Uterus (tissue), 4 donors: ENCODE measurements at places on chromosomes 7 and 10. TPM values are rescaled to one million over a fixed set of nuclear protein-coding genes. Genes with fewer than 3 reads are reported as not detected.
A peak's percentile ranks its signal among the peaks of the same experiment; 100 is the strongest.

GRCh38 chr10:110994406-110995086, 75.1 kb downstream of the SHOC2 start:
- no peaks in the 10 kb centered on the region for H3K36me3 ChIP-seq
- no peaks in the 10 kb centered on the region for H3K4me1 ChIP-seq
- H3K27me3 ChIP-seq: no peaks in the 10 kb centered on the region

DNA sequence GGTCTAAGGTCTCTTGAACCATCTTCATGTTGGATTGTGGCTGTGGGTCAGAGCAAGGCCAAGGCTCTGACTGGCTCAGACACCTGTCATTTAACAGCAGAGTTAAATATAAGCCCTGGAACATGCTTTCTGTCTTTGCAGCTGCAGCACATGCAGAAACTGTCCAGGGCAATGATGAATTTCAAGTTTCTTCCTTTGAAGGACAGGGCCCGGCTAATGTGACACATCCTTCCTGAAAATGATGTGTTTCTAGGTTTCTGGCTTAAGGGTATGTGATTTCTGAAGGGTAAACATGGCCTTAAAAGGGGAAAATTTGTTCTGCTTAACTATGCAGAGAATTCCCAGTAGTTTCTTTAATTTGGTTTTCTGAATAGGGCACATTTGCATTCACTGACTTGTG, 34.0 kb upstream of the SLC35B4 start:
- no peak overlapping the region for H3K4me3 ChIP-seq
- no peaks in the 10 kb centered on the region for H3K4me1 ChIP-seq
- H3K27ac ChIP-seq: no peak overlapping the region
- no peak for DNase-seq
- no peaks in the 10 kb centered on the region for H3K27me3 ChIP-seq

- H3K4me3 ChIP-seq: no peak overlapping the region
- H3K27ac ChIP-seq: no peak overlapping the region
- no peaks in the 10 kb centered on the region for H3K4me1 ChIP-seq
- no peaks in the 10 kb centered on the region for H3K36me3 ChIP-seq
These were observed 18.1 kb upstream of the LIPK start for GRCh38 chr10:88687853-88688467.

- peaks cover 3% of the 10 kb centered on the region for H3K4me1 ChIP-seq
- no peaks in the 10 kb centered on the region for H3K27me3 ChIP-seq
- H3K36me3 ChIP-seq: no peaks in the 10 kb centered on the region
- peak overlapping the region; percentile 78 for H3K4me3 ChIP-seq
These were observed 472 bp downstream of the PDAP1 start for GRCh38 chr7:99407872-99408378.

- H3K4me3 ChIP-seq: no peak overlapping the region
- H3K27ac ChIP-seq: no peak overlapping the region
- H3K4me1 ChIP-seq: no peaks in the 10 kb centered on the region
- no peaks in the 10 kb centered on the region for H3K36me3 ChIP-seq
These were observed 100.4 kb upstream of the DNAJC1 start for GRCh38 chr10:22103701-22104470.

- no peaks in the 10 kb centered on the region for H3K27me3 ChIP-seq
- no peaks in the 10 kb centered on the region for H3K4me1 ChIP-seq
- no peak overlapping the region for H3K27ac ChIP-seq
These were observed 176.1 kb upstream of the CDC14C start for GRCh38 chr7:48748081-48748833.

DNA sequence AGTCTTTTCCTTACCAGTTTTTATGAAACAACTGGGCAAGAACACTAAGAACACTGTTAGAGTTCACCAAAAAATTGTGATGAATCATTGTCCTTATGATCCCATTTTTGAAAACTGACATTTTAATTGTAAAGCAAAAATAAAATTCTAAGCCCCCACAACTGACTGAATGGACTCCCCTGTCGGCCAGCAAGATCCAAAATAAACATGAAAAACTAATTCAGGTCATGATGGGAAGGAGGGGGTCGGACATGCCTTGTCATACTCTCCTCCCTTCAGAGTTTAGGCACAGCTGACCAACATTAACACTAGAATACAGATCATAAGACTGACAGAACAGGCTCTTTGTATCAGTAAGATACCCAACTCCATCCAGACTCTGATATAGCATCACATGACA, 2.0 kb upstream of the RBAK start:
- DNase-seq: no peak
- H3K27ac ChIP-seq: no peak overlapping the region
- H3K4me3 ChIP-seq: no peak overlapping the region
- no peaks in the 10 kb centered on the region for H3K36me3 ChIP-seq
- no peaks in the 10 kb centered on the region for H3K27me3 ChIP-seq

DNA sequence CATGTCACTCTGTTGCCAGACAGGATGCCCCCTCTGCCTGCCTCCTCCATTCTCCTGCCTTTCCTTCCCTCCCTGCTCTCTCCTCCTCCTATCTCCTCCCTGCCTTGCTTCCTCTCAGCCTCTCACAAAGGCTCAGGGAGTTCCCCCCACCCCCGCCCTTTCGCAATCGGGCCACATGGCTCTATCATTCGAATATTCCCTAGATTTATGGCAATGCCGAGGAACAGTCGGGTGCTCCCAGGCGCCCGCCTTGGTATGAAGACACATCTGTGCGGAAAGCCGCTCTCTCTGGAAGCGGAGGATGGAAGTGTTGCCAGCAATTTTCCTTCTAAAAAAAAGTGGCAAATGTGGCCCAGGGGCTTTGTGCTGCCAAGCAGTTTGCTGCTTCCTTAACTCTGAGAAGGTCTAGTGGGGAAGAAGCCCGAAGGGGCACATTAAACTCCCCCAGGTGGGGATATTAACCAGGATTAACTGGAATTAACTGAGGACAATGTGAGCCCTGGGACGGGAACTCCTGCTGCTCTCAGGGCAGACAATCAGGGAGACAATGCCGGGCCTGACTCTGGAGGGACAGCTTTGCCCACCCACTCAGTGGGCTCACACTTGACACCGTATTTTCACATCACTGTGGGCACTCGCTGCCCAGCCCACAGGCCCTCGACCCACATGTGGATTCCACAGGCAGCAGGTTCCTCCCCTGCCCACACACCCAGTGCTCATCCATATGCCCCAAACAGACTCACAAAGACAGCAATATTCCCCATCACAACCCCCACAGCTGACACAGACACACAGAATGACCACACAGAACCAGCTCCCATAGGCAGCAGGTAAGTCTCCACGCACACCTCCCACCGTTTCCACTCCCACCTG, 88.4 kb upstream of the SMNDC1 start:
- peaks cover 10% of the 10 kb centered on the region for H3K4me1 ChIP-seq
- H3K27me3 ChIP-seq: no peaks in the 10 kb centered on the region

- no peak overlapping the region for H3K27ac ChIP-seq
- no peaks in the 10 kb centered on the region for H3K27me3 ChIP-seq
- H3K4me3 ChIP-seq: no peak overlapping the region
- DNase-seq: no peak
These were observed 40.0 kb upstream of the TRIL start for GRCh38 chr7:28998105-28998504.

DNA sequence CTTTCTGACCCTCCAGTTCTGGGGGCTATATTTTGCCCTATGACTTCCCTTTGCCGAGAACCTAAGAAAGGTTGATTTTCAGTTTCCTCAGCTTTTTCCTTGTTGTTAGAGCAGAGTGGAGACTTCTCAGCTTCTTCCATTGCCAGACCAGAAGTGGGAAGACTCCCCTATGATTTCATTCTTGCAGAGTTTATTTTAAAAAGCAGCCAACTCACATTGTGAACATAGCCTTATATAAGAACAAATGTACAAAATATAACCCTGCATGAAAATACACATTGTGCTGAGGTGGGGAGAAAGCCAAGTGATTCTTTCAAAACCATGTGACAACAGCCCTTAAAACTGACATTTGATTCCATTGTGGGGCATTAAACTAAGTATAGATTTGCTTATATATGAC, 33.8 kb upstream of the FZD8 start:
- no peak overlapping the region for H3K27ac ChIP-seq
- no peak overlapping the region for H3K4me3 ChIP-seq
- H3K4me1 ChIP-seq: no peaks in the 10 kb centered on the region
- DNase-seq: no peak

Gene KRIT1
- 161 TPM for total RNA-seq
